Mammary epithelial cell (primary cell): ENCODE measurements at places on chromosomes 5 and 9. TPM values are rescaled to one million over a fixed set of nuclear protein-coding genes. Genes with fewer than 3 reads are reported as not detected.

PCDHB7 gene
- 0.14 TPM in 1 of 2 replicates, not detected in the other for total RNA-seq

DNA sequence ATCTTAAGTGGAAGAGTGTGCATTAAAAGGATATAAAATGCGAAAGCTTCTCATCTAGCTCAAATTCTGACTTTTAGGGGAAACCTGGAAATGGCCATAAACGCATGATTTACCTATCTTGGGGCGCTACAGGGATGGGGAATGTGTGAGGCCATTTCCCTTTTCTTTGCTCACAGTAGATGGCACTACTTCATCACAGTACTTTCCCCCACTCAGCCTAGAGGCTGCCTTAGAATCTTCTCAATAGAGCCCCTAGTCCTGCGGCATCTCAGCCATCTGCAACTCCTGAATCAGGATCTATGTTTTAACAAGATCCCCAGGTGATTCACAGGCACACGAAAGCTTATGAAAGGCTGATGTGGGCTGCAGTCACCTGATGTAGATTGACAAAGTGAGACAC lies 110.8 kb downstream of the LHFPL2 start:
- DNase-seq, result peak; percentile 91

CDX1 gene
- not detected for total RNA-seq

- no peak for DNase-seq
These were observed 22.6 kb upstream of the MELK start for GRCh38 chr9:36550135-36550534.

PLPPR1 gene
- 0.33 TPM for total RNA-seq

FOXI1 gene
- not detected for total RNA-seq

DNA sequence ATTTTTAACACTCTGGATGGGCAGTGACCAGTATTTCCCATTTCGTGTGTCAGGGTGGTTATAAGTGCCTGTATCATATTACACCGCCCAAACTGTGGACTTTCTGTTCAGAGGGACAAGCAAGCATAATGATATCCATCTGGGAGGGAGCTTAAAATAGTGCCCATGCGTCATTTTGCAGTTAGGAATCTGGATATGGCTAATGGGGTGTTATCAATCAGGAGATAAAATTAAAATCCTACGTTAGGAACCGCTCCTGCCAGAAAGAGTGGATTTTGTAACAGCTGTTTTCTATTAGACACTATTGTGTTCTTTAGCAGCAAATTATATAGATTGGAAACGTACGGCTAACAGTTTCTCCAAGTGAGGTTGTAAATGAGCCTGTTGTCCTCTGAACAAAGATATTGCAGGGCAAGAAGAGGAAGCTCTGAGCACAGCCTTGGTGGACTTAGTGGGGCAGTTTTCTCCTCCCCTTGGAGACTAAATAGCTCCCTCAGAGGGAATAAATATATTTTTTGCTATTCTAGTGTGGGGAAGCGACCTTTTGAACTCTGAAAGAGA lies 160.4 kb downstream of the SPATA31D1 start:
- no peak for DNase-seq

DNA sequence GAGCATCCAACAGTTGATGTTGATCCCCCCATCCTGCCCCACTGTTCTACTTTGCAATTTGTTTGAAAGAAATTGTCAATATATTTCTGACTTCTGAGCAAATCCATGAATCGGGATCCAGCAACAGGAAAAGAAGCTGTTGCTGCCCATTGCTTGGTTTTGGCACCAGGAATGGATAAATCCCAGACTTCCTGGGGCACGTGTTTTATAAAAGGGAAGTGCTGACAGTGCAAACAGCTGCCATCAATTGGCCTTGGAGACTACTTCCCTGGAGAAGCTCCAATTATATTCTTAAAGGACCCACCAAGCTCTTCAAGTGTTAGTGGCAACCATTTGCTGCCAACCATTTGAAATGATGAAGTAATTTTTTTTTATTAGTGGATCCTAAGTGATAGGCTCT lies 13.7 kb downstream of the STK32A start:
- DNase-seq, result no peak

MEF2C gene
- total RNA-seq, result not detected in 2 replicates

DNA sequence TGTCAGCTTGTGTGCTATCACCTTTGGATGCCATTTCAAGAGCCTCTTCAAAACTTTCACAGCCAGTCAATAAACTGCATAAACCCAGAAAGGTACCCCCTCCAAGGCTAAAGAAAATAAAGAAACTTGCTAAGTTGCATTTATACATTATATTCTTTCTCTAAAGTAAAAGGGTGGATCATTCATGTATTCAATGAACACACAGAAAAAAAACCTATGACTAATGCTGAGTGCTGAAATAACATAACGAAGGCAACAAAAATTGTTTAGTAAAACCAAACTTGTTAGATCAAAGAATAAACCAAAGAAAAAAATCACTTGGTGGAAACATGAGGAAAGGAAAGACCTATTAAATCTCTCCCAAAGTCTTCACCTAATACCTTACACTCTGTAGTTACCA lies 15.2 kb downstream of the PANK3 start:
- DNase-seq, result no peak
